C1 segment of cervical spinal cord (tissue), 14 donors: ENCODE measurements at places on chromosomes 11 and 22.

GRCh38 chr11:23836981-23837380 is 659.9 kb upstream of the LUZP2 start:
- no peak for DNase-seq

GRCh38 chr22:22026157-22026831 is 43.7 kb upstream of the TOP3B start:
- DNase-seq: no peak

GRCh38 chr11:122360875-122361274 is 244.9 kb upstream of the BLID start:
- no peak for DNase-seq

- DNase-seq: no peak
These were observed 566.9 kb upstream of the ANO5 start for GRCh38 chr11:21625982-21626381.

- no peak for DNase-seq
These were observed 10.0 kb upstream of the RAB1B start for GRCh38 chr11:66258473-66258893.

DNA sequence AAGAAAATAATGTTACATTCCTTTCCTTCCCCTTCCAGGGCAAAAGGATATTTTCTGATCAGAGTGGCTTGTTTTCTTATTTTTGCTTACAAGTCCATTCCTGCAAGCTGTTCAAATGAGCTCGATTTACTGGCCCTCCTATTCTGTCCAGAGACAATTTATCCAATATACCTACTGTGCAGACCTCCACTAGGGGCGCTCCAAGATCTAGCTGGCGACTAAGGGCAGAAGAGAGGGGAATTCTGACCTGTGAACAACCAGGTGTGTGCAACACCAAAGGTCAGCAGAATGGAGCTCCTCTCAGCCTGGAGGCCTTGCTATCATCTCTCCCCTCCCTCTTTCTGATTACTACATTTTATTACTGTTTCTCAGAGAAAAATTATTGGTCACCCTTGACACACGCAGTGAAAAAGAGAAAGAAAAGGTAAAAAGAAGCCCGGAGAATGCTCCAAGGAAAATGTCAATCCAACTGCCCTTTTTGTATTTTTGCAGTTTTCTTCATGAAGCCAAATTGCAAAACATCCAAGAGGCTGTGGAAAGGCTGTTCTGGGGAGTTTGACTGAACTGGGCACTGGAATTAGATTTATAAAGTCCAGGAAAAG is 3.2 kb downstream of the SEZ6L start:
- no peak for DNase-seq

DNA sequence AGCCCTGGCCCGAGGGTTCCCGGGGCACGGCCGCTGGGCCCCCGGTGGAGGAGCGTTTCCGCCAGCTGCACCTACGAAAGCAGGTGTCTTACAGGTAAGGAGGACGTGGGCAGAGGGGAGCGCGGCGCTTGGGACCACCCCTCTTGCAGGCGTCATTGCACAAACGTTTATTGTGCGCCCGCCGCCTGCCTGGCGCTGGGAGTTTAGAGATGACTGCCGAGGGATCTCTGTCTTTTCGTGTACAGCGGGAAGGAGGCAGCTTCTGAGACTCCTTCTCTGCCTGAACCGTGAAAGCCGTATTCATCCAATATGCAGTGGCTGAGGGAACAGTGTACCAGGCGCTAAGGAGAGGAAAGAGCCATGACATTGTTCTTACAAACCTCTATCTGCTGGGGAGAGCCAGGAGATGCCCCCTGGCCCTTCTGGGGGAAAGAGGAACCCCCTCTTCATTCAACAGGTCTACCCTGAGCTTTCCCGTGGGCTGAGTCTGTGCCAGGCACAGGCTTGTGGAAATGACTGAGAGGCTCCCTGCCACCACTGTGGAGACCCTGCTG is 13.8 kb upstream of the DGKZ start:
- DNase-seq: no peak

DNA sequence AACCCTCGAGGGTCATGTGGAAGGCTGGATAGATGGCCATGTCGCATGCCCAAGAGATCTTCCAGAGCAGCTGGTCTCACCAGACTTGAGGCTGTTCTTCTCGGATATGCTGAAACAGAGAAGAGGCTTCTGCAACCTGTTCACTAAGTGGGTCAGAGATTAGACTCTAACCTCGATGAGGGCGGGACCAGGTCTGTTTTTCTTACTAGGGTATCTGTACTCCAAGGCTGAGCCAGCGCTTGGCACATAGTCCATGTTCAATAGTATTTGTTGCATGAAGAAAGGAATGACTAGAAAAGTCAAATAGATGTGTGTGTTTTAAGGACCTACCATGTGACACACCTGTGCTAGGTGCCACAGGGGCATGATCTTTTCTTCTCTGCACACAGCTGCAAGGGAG is 43.6 kb downstream of the ABTB2 start:
- DNase-seq: no peak

GRCh38 chr11:95989076-95989605 is 65.2 kb upstream of the MTMR2 start:
- DNase-seq: no peak

DNA sequence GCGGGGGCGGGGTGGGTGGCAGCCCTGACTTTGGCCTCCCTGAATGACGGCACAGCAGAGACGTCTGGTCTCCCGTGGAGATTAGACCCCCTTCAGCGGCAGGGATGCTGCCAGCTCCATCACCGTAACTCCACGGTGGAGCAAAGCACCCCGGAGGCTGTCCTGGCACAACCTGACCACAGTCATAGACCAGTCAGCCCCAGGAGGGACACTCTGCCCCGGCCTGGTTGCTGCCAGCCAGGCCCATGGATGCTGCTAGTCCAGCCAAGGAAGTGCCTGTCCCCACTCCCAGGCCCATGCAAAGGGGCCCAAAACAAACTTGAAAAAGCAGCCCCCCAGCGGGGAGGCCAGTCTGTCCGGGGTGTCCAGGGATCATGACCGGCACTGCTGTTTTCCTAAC is 11.5 kb upstream of the ANO1 start:
- no peak for DNase-seq

GRCh38 chr11:65078151-65078550 is 5.7 kb downstream of the CDCA5 start:
- no peak for DNase-seq

DNA sequence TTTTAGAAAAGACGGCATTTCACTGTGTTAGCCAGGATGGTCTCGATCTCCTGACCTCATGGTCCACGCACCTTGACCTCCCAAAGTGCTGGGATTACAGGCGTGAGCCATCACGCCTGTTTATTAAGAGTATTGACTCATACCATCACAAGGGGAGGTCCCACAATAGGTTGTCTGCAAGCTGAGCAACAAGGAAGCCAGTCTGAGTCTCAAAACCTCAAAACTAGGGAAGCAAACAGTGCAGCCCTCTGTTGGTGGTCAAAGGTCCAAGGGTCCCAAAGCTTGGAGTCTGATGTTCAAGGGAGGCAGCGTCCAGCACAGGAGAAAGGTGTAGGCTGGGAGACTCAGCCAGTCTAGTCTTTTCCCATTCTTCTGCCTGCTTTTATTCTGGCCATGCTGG is 32.8 kb upstream of the LDLRAD3 start:
- DNase-seq: no peak

DNA sequence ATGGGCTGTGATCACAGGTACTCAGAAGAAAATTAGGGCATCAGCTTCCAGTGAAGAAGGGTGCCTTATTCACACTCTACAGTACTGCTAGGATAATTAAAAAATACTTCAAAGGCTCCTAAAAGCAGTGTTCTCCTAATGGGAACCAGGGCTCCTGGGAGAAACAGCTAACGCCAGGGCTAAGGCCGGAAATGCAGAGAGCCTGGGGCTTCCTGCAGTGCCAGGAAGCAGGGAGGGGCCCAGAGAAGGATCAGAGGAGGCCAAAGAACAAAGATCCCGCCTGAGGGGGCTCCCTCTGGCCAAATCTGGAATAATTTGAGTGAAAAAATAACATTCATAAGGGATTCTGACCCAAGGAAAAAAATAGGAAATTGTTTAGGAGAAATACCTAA is 27.5 kb downstream of the TOLLIP start:
- DNase-seq: no peak

DNA sequence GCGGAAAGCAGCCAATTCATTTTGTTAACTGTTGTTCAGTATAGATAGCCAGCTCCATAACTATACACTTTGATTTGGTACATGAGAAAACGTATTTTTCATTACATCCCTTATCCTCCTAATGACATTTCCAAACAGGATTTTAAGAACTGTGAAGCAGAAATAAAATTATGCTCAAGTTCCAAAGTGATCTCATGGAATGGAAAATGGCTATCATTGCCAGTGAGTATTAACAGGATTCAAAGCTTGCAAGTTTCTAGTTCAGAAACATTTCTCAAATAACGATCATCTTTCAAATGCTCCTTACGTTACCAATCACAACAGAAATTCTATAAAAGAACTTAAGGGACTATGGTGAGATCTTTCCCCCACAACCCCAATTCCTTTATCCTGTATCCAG is 53.7 kb downstream of the CADM1 start:
- no peak for DNase-seq

DNA sequence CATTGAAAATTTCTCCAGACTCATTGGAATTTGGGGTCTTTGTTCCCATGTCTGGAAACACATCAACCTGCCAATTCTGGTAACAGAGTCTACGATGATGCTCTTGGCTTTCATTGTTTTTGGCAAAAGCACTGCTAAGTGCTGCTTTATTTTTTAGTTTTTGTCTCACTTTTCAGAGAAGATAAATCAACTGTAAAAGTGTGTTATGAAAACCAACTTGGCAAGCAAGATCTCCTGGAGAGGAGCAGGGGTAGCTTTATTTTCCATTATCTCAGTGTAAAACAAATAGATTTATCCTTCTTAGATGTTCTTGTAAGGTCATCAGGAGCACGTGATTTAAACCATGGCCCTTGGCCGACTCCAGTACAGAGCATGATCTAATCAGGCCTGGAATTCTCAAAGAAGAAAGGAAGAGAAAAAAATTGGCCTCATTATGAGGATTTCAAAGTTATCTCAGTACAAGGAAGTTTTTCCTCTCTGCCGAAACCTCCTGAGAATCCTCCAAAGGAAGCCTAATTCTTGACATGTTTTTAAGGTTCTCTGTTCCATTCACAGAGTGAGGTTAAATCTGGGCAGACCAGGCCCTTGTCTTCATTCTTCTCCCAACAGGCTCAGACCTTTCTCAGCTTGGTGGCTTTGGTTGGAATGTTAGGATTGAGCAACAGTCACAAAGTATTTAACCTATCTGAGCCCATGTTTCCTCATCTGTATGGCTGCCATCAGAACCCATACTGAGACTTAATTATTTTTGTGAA is 16.4 kb upstream of the PAMR1 start:
- DNase-seq: no peak

DNA sequence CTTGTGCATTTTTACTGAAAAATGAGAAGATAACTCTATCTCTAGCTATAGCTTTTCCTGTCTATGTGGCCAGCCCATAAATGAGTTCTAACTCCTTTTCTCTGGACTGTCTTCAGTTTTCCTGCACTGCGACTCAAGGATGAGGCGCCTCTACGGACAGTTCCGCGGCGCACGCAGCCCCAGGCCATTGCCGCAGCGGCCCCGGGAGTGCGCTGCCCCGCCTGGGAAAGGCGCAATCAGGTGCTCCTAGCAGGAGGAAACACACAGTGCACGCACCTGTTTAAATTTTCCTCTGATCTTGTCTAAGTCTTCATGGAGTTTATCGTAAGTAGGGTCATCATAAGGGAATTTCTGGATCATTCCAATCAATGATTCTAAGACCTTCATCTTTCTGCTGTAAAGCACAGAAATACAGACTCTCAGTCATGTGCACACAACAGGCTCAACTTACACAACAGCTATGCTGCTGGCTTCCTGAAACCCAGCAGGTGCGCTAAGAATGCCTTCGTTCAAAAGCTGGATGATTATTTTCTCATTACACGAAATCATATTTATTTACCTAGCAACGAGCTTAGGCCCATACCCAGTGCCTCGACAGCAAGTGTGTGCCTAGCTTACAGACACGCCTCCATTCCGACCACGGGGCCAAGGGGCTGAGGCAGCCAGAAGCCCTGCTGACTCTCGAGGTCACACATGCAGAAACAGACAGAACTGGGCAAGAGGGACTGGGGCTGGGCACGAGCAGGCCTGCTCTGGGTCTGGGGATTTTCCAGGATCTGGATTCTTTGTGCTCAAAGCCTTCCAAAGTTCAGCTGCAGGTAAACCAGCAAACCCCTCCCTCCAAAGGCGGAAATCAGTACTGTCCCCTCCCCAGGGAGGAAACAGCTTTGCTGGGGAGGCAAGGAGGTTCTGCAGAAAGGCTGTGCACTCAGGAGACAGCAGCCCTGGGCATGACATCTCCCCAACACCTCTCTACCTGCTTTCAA is 7.2 kb downstream of the LTO1 start:
- DNase-seq: no peak

GRCh38 chr11:6626971-6627761 is 7.9 kb upstream of the TPP1 start:
- peak; percentile 16 for DNase-seq

- no peak for DNase-seq
These were observed 491.5 kb upstream of the KIRREL3 start for GRCh38 chr11:127492029-127492428.

DNA sequence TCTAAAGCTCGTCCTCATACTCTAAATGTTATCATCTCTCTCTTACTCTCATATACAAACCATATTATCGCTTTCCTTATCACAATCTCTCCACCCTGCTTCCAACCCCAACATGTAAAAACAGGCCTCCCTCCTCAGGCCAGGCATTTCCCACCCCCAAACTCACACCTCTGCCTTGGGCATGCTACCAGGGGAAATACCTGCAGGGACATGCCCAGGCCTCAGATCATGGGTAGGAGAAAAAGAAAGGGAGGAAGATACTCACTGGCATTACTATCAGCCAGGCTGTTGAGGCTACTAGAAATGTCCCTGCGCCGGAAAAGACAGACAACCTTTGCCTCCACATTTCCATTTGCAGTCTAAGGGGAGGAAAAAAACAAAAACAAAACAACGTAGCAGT is 1.8 kb downstream of the MTA2 start:
- DNase-seq: no peak

- no peak for DNase-seq
These were observed 25.7 kb upstream of the MSANTD2 start for GRCh38 chr11:124825876-124826275.

DNA sequence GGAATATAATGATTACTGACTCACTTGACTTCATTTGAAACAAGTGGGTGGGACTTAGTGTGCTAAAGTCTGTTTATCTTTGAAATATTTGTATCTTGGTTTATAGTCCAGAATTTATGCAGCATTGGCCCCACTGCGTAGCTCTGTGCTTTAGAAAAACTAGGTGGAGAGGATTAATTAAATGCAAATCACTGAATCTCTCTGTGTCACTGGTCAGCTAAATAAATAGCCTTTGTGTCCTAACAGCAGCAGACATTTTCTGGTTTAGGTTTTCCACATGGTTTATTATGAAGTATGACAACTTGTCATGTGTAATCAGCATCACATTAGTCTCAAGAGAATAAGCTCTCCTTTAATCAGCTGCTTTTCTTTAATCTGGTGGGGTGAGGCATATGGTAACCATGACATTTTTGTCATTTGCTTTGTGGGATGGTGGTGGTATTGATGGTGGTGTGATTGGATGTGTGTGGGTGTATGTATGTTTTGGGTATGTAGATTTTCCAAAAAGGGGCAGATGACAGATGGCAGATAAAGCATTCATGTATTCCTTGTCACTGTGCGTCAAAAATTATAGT is 33.9 kb downstream of the BCL2L13 start:
- no peak for DNase-seq
